ENCODE measurements at places on chromosomes 2 and 18.

- no peak for DNase-seq
Observed at GRCh38 chr18:12443551-12443950, 35.8 kb downstream of the PRELID3A start.

- no peak for DNase-seq
Observed at GRCh38 chr2:9162841-9163240, 43.8 kb upstream of the ASAP2 start.

DNA sequence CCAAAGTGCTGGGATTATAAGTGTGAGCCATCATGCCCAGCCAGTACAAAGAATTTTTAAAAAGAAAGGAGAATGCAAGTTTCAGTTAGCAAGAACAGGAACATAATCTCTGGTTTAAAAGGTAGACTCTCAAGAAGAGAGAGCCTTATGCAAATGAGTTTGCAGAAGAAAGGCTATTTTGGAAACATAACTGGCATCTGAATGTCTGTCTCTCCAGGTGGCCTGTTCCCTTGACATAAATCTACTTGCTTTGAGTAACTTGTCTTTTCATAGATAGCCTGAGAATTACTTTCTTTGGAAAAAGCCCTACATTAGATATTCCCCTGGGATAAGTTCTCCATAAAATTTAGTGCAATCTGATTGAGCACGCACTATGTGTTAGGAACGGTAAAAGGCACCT, 109.6 kb downstream of the ICOS start:
- no peak for DNase-seq

DNA sequence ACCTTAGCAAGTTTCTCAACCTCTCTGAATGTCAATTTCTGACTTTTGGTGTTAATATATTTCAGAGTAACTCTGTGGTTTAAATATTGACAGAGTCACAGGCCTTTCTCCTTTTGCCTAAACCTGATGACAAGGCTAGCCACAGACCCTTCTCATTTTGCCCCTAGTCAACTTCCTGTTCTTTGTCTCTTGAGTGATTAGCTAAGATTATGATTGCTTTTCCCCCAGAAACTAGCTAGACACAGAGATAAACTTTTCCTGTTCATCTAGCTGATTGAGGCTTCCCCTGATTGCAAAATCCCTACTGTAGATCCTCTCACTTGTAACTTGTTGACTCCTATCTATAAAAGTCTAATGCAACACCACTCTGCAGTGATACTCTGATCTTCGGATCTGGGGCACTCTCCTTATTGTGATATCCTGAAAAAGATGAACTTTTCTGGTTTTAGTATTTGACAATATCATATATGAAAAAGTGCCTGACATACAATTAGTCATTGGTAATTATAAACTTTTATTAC, 241.4 kb downstream of the ZNF385B start:
- DNase-seq = no peak

DNA sequence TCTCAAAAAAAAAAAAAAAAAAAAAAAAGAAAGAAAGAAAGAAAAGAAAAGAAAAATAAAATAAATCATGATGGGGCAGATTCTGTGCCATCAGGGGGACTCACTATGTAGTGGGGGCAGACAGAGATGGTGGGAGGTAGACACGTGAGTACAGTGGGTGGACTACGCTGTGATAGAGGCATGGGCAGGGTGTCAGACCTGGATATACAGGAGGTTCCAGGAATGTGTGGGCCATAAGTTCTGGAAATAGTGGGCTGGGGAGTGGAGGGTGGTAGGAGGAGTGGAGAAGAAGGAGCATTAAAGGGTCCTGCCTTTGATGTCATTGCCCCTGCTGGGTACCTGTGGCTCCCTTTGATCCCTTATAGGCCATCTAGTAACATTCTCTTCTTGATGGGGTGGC, 8.8 kb upstream of the WNT6 start:
- DNase-seq = no peak

GRCh38 chr2:210991107-210991506, 434.7 kb downstream of the CPS1 start:
- no peak for DNase-seq

DNA sequence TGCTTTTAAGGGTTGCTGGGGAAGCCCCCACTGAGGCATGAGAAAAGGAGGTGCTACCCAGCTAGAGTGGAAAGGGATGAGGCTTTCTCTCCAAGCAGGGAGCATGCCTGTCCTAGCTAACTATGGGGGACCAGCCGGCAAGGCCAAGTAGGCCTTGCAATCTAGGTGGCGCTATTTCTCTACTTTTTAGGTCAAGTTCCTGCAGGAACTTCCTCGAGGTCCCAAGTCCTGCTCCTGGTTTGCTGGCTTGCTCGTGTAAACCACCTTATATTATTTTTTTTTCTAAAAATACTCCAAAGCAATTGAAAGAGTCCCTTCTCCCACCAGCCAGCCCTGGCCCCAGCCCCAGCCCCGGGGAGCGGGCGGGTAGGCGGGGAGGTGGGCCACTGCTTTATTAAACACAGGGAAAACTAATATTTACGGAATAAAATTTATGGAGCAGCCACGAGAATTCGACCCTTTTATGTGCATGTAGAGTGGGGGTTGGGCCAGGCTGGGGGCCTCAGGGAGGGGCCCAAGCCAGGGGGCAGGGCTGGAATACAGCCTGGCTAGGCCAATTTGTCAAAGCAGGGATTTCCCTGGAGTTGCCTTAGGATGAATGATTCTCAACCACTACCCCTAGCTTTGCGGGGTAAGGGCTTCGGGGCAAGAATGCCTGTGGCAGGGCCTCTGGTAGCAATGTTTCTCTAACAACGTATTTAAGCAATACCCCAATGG, 12.8 kb upstream of the IHH start:
- peak; percentile 38 for DNase-seq

DNA sequence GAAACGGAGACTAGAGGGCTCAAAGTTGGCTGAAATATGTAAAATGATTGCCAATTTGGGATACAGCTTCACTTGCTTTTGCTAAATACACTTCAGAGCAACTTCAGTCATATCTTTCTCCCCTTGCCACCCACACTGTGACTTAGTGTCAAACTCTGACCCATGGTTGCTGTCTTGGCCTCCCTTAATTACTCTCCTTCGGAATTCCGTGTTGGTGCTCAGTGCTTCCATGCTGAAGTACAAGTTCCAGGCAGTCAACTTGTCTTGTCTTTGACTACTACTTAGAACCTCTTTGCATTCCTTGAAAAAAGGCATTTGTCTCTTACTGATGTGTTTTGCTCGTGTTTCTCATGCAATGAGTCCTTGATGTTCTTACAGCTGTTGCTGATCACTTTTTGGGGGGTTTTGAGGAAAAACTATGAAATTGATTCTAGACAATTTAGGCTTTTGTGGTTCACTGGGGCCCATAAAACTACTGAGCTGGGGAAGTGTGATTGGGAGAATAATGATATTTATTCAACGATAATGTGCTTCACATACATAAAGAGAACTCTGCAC, 146.0 kb downstream of the UBE2E3 start:
- no peak for DNase-seq

- no peak for DNase-seq
Observed at GRCh38 chr18:354003-354402, 86.2 kb upstream of the THOC1 start.

DNA sequence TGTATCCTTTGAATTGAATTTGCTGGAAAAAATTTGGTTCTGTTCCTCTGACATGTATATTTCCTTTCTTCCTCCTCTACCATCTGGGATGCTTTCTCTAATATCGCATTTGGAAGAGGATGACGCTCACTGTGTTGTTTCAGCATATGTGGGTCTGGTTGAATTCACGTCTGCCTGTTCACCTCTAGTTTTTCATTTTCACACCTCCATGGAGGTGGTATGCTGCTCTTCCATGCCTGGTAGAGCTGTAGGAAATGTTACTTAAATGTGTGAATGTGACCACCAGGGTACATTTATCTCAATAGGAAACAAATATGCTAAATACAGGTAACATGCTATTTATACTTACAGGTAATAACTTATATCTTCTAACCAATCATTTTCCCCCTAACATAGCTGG, 44.5 kb downstream of the TSHZ1 start:
- no peak for DNase-seq

GRCh38 chr18:36075862-36076587, 8.7 kb upstream of the RPRD1A start:
- DNase-seq = no peak

- DNase-seq = peak; percentile 46
Observed at GRCh38 chr2:38750011-38750890, 910 bp downstream of the SRSF7 start.

GRCh38 chr2:225052703-225053102, 10.4 kb upstream of the DOCK10 start:
- no peak for DNase-seq

DNA sequence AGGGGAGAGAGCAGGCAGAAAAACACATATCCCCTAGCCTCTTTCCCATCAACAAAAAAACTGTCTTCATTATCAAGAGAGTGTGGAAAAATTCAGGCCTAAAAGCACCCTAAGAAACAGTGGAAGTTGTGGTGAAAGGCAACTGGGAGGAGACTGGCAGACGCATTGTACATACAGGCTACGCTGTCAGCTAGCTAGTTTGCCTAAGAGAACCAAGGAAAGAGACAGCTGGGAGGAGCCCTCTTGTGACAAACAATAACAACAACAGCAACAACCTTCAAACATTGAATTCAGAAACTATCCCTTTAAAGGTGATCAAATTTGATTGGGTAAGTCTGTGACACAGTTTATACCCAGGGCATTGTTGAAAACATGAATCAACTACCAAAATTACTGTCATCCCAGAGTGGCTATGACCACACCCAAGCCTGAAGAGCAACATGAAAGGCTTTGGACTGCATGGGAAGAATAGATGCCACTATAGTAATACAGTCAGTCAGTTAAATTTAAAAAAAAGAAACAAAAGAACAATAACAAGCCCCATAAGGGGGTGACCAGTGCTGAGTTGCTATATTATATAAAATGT, 88.9 kb upstream of the CRIM1 start:
- no peak for DNase-seq

DNA sequence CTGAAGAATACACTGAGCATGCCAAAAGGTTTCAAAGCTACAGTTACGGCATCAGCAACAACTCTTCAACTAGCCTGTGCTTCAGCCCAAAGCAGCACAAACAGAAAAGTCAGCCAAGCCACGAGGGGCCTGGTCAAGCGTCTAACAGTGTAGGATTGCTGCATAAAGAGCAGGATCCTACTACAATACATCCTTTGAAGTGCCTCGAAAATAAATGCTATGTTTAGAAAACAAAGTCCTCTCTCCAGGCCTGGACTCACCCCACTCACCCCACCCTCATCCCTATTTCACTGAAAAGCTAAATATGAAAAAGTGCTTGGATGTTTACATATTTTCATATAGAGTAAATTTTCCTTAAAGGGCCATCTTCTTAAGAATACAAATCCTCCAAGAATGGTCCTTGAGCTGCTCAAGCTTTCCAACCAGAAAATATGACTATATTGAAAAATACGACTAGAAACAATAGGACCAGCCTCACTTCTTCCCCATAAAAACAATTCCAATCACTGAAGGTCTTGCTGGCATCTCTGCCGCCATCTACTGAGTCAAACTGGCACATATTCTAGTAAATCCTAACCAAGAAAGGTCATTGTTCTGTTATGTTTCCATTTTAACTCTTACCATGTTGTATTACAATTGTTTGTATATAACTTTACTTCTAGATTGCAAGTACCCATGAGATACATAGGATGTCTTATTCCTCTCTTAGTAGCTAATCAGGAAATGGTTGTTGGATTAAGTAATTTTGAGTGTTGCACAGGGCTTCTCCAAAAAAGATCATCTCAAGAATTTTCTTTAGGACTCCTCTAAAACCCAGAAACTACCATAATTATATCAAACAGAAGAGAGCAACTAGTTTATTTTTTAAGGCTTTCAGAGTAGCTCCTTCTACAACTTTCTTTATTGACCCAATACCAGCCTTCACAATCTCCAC, 63.6 kb downstream of the CLHC1 start:
- peak; percentile 96 for DNase-seq

DNA sequence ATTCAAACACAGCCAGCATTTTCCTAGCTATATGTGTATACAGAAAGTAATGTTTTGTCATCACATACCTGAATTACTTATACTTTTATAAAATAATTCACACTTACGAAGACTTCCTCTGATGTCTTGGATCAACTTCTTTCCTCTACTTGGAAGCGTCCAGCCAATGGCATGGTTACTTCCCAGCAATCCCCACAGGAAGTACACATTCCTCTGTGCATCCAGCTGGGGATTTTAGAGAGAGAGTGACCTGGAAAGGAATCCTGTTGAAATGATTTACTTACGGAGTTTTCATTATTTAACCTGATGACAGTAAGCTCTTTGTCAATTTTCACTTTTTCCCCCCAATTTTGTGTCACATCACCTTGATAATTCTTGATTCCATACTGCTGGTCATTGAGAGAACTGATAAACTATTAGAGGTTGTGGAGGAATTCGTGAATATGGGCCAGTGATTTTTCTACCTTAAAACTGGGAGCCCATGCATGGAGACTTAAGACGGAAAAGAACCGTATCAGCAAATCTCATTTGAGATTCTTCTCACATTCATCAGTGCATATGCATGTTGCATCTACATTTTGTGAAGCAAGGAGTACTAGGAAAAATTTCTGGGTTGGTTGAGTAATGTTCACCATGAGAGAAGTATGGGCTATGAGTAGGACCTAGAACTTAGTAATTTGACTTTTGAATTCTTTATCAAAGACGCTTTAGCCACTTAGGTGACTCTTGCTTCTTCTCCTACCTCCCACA, 9.0 kb upstream of the IL18R1 start:
- DNase-seq = no peak

DNA sequence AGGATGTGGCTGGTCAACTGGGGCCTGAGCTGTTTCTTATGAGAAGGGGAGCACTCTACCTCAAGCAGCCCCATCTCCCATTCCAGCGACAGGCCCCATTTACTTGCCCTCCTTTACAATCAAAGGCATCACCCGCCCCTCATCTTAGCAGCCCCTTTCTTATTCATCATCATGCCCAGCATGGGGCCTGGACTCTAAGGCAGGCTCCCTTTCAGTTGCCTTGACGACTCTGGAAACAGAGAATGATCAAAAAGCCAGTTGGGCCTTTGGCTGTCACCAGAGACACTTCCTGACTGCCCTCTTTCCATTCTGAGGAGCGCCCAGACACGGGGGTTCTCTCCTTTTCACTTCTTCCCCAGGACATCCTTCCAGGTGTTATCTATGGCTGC, 11.2 kb downstream of the CELF4 start:
- no peak for DNase-seq

DNA sequence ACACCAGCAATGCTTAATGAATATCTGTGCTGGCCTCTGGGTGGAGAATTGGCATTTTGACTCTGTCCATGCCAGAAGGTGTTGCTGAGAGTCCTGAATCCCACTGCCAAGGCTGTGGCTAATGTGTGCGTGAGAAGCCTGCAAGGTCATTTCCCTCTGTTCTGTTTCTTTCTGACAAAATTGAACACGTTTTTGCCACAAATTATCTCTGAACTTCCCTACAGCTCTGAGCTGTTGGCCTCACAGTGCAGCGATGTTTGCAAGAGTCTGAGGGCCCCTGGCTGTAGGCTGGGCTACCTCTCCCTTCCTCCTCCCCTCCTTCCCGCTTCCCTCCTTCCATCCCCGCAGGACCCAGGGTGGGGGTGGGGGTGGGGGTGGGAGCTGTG, 154.1 kb upstream of the HS6ST1 start:
- DNase-seq = no peak

- DNase-seq = no peak
Observed at GRCh38 chr2:234606896-234607295, 110.0 kb upstream of the ARL4C start.

All from globus pallidus (tissue), 1 donor.